ENCODE measurements at places on chromosomes 12 and 14.

DNA sequence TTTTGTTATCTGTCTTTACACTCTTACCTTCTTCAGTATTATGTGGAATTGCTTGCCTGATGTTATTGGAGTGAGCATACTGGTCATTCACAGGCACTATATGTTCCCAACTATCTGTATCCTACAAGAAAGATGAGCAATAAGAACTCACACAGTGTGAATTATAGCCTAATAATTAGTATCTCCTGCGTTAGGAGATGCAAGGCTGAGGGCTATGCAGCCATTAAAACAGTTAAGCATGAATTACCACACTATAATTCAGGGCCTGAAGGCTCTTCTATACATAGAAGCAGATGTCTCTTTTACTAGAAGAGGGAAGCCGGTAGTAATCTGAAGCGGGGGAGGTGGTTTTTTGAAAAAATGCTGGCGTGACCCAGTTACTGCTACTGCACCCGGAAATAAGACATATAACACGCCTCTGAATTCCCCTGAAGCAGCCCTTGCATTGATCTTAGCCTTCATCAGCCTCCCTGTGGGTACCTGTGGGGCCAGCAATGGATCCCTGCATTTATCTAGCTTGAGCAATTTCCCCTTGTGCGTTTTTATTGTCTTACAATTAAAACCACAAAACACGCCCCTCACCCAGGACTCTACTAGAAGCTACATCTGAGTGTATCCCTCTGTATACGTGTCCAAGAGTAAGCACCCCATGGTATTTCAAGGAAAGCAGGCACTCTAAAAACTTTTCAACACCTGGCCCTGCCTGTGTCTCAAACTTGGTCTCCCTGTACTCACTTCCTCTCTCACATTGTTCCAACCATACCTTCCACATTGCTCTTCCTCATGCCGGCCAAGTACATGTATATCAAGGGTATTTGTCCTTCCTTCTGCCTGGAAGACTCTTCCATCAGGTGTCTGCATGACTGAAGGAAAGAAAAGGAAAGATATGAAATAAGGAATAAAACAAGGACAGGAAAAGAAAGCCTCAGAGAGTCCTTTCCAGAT lies 210.9 kb upstream of the ARID2 start:
- DNase-seq = no peak

DNA sequence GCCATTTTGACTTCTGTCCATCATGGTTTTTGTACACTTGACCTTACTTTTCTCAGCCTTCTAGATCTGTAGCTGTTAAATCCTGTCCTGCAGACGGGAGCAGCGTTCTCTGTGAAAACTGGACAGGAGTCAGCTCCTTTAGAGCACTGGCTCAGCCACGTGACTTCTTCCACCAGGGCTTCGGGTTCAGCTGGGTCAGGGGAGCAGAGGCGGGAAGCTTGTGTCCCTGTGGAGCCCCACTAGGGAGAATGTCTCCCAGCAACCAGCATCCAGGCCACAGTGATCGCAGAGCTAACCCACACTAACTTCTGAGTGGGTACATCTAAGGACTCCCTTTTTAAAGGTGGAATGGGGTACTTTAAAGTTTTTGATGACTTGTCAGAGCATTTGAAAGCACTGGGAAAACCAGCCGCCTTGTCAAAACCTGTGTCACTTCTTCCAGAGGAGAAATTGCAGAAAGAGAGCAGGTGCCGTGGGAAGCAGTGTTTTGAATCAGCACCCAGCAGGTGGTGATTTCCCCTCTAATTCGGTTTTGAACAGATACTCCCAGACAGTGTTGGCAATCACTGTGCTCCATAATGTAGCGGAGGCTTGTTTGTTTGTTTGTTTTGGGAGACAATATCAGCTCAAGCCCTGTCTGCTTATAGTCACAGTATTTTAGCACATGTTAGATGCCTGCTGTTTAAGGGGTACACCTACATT lies 17.9 kb downstream of the DERA start:
- DNase-seq = no peak

DNA sequence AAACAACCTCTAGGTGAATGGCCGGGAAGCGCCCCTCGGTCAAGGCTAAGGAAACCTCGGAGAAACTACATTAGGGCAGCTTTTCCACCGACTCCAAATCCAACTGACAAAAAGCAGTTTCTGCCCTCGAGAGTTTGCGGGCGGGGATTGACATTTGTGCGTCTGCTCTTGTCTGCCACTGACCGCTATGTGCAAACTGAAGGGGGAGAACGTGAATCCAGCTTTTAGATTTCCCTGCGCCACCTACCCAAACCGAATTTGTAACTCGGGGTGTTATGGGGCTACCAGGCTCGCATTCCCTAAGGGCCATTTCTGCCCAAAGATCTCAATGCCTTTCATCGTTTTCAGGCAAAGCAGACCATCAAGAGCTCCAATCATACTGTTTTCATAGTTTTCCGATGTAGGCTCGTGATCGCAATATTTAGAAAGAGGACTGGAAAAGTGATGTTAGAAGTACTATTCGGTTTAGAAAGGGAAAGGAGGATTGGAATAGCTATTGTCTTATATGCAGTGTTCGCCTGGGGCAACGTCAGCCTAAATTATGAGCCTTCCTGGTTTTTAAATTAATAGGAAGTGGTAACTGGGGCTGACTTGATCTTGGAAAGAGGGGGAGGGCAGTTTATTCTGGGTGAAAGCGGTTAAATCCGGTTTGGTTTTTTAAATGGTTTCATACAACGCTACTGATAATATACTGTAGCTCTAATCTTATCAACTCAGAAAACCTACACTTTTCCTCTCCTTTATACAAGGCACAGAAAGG lies 45.4 kb downstream of the BCAT1 start:
- DNase-seq = peak; percentile 75

DNA sequence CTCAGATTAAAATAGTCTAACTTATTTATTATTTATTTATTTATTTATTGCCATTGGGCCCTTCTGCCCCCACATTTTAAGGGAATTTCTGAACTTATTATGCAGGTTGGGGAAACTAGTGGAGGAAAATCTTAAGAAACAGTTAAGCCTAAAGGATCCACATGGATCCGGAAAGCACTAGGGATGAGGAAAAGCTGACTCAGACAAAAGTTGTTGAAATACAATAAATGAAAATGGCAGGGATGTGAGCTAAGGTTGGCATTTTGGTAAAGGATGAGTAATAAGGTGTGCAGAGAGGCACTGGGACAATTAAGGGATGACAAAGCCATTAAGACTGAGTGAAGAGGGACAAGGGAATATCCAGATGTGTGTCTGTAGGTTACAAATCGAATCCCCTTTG lies 20.7 kb upstream of the CSRP2 start:
- no peak for DNase-seq

GRCh38 chr14:28756884-28757570 lies 9.6 kb upstream of the FOXG1 start:
- no peak for DNase-seq

- DNase-seq = peak; percentile 14
Observed at GRCh38 chr12:65306366-65307168, 28.1 kb downstream of the MSRB3 start.

- DNase-seq = no peak
Observed at GRCh38 chr12:91155990-91156389, 26.6 kb downstream of the DCN start.

GRCh38 chr14:99047441-99048031 lies 224.5 kb downstream of the BCL11B start:
- no peak for DNase-seq

DNA sequence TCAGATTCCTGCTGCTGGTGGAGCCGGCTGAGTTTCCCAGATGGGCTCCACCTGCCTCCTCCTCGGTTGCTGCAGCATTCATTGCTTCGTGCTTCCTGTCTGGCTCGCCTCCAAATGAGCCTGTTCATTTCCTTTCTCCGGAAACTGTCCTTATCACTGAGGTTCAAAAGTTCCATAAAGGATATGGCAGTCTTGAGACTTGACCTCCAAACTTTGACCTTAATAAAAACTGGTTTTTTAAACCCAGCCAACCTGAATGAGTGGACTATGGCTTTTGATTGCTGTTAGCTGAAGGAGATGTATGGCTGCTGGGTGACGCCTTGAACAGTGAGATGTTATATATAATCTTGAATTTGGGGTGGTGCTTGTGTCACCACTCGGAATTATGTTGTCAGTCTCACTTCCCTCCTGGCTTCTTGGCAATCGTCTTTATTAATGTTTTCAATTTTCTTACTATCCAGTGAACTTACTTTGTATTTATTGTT lies 62.7 kb downstream of the RASSF3 start:
- peak; percentile 27 for DNase-seq

DNA sequence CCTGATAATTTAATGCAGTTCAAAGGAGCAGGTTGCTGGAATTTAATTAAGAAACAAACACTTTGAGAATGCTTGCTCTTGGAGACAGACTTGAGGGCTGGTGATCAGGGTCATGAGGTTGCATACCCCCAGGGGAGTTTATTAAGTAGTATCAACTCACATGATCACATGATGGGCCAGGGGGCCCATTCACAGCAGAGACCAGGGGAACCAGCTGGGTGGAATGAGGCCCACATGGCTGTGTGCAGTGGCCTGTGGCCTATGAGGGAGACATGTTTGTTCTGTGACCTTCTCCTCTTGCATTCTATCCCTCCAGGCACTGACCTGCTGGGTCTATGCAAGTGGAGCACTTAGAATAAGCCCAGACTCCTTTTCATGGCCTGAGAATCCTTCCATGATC lies 266.6 kb upstream of the PWP1 start:
- DNase-seq = no peak

- no peak for DNase-seq
Observed at GRCh38 chr12:67613040-67613439, 35.5 kb upstream of the DYRK2 start.

GRCh38 chr12:75738486-75738885 lies 227.1 kb upstream of the KRR1 start:
- DNase-seq = no peak

GRCh38 chr14:58783792-58784511 lies 146.2 kb downstream of the DACT1 start:
- no peak for DNase-seq

DNA sequence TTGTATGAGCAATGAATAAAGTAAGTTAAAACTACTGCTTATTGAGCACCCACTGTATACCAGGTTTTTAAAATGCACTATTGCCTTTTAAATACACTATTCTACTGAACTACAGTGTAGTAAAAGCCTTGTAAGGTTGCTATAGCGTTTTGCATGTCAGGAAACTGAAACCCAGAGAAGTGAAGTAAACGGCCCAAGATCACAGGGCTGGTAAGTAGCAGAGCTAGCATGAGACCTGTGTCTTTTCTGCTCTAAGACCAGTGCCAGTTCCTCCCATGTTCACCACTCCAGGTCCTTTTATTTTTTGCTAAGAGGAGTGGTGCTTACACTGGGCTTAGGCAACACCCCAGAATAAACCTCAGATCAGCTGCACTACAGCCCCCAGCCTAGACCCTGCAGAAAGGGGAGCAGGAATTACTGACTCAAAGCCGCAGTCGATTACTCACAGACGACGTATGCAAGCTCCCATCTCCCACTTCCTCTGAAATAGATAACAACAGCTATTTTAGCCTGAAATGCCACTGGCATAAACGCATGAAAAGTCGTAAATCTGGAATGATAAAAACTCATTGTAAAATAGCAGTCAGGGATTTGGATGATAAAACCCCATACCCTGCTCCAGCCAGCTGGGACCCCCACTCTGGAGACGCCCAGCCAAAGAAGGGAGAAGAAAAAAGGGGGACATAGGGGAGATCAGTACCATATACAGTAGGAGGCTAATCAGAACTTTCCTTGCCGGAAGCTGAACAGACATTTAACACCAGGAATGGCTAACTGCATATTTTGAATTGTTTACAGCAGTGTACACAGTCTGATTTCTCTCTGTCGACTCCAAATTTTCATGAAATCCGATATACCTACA lies 108.3 kb downstream of the NUAK1 start:
- DNase-seq = no peak

GRCh38 chr12:55823419-55823818 lies 5.6 kb downstream of the ORMDL2 start:
- DNase-seq = no peak

- no peak for DNase-seq
Observed at GRCh38 chr12:2439332-2440100, 355.3 kb upstream of the FKBP4 start.

GRCh38 chr12:119115296-119115905 lies 63.3 kb upstream of the HSPB8 start:
- peak; percentile 12 for DNase-seq

GRCh38 chr12:78651755-78652154 lies 212.8 kb upstream of the SYT1 start:
- DNase-seq = no peak

DNA sequence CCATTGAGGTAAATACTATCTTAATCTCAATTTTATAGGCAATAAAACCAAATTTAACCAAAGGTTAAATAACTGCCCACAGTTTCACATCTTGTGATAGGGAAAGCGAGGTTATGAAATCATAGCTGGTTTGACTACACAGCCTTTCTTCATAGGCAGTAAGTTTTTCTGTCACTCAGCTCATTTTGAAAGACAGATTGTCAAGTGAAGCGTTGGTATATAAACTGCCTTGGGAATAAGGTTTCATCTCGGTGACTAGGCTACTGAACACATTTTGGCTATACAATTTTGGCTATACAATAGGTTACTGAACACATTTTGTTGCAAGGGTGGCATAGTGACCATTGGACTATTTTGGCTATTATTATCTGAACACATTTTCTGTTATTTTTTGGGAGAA lies 793.7 kb downstream of the TRHDE start:
- DNase-seq = no peak

DNA sequence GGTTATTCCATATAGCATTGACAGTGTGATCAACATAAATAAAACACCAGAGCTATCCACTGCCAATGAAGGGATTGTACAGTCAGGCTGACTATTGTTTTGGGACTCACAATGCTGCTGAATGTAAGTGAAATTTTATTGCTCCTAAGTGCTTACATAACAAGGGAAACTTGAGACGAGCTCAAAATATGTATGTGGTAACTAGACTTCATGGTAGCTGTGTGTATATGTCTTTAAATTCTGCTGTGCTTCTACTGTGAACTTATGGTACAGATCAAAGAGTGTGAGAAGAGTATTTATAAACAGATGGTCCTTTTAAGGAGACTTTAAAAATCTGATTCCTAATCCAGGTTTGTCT lies 6.9 kb downstream of the FLRT2 start:
- DNase-seq = no peak

GRCh38 chr12:86727160-86727559 lies 471.0 kb upstream of the MGAT4C start:
- DNase-seq = no peak

DNA sequence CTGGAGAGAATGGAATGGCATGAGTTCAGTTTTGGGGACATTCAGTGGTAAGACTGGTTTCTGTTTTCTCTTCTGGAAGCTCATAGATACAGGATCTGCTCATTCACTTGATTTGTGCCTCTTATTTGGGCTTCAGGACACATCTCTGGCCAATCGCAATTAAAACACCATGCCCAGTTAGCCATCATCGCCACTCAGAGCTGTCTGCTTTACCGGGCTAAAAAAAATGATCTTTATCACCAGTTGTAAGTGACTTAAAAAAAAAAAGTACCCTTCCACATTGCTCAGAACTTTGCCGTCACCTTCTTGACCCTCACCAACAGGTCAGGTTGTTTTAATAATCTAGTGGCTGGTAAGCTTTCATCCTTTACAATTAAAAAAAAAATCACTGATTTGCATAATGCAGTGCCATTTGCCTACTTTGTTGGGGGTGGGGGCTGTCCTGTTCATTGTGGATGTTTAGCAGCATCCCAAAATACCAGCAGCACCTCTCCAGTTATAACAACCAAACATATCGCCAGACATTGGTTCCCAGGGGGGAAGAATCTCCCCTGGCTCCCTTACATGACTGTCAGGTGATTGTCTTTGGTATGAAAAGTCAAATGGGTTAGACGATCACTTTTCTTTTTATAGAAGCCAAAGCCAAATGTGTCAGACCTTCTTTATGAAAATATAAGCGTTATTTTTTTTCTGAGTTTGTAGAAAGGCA lies 150.1 kb downstream of the PRKCH start:
- DNase-seq = no peak

- DNase-seq = no peak
Observed at GRCh38 chr12:14238221-14238792, 127.2 kb upstream of the ATF7IP start.
